T1000 (cell line): ENCODE measurements at places on chromosomes 3 and 15.
A peak's percentile ranks its signal among the peaks of the same experiment; 100 is the strongest.

- DNase-seq, result no peak
Observed at GRCh38 chr3:125257536-125257935, 45.0 kb upstream of the SLC12A8 start.

GRCh38 chr3:133965906-133966305 lies 63.8 kb downstream of the SLCO2A1 start:
- DNase-seq, result no peak

GRCh38 chr3:47250309-47251060 lies 32.1 kb downstream of the KIF9 start:
- no peak for DNase-seq

- no peak for DNase-seq
Observed at GRCh38 chr3:113847664-113848461, 9.3 kb downstream of the GRAMD1C start.

DNA sequence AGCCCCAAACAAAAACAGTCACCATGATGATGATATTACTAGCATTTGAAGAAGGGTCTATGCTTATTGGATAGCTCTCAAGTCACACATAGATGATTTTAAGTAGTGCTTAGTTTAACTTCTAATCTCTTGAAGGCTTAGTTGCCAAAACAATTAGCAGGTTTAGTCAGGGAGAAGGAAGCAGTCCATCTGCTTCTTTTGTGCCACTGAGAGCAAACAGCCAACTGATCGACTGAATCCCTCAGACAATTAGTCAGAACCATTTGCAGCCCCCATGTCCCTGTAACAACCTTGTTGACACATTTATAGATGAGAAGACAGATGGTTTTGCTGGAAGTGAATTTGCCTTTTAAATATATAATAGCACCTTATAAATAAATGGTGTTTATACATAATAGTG lies 585.1 kb upstream of the SUCLG2 start:
- DNase-seq, result no peak

DNA sequence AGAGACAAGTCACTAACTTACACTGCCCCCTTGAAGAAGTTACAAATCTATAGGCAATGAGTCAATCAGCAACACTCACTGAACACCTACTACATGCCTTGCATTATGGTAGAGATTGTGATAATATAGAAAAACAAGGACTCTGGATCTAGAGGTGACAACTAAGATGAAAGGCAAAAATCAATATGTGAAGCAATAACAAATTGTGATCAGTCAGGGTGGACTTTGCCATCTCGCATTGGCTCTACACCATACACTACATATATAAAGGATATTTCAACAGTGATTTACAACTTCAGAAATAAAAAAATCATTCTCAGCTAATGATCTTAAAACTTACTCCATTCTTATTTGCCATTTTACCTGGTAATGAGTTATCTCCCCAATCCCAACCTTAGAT lies 210.7 kb upstream of the CD96 start:
- no peak for DNase-seq

GRCh38 chr3:47856669-47857068 lies 53.7 kb downstream of the DHX30 start:
- no peak for DNase-seq

DNA sequence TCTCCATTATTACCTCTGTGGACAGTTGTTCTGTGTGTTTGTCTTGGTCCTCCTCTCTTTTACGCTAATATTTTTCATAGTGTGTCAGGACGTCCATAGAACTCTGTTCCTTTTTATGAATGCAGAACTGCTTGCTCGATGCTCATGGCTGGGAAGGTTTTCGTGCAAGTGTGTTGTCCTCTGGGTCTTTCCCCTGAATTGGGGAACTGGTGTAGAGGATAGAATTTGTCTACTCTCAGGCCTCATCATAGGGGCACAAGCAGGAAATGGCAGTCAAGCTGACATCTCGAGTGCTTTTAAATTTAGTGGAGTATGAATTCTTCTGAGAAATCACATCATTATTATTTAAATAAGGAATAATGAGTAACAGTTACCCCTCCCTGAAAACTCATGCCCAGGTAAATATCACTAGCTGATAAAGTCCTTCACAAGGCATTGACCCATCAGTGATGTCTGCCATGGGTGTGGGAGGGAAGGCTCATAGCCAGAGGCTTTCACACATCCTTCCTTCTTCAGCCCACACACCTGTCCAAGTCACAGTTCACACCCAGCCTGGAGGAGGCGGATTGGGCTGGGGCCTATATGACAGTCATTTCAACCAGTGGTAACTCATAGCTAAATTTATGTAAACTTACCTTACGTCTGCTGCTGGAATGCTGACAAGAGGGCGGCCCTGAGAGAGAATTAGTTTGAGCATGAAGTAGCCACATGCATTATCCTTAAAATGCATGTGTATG lies 226.1 kb downstream of the PLCL2 start:
- DNase-seq, result no peak

DNA sequence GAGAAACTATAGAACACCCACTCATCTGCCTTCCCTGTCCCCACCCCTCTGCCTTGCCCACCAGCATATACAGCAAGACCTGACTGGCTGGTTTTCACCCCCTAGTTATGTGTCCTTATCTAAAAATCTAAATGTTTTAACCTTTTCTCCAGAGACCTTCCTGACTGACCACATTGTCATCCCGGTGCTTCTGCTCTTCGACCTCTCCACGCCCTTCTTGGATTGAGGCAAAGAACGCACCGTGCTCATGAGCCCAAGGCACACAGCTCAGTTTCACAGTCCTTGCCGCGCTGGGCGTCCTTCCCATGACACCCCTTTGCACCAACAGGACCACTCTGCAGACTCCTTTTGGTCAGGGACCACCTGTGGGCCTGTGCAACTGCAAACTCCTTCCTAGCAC lies 62.7 kb downstream of the B3GNT5 start:
- DNase-seq, result no peak

GRCh38 chr15:89462198-89462912 lies 34.0 kb downstream of the RHCG start:
- DNase-seq, result no peak

GRCh38 chr15:25880411-25880810 lies 17.3 kb upstream of the ATP10A start:
- no peak for DNase-seq

- DNase-seq, result no peak
Observed at GRCh38 chr3:167731393-167731792, 3.3 kb downstream of the PDCD10 start.

- no peak for DNase-seq
Observed at GRCh38 chr15:33737687-33738601, 230.4 kb upstream of the CHRM5 start.

GRCh38 chr3:40745381-40746106 lies 220.8 kb downstream of the ZNF621 start:
- DNase-seq, result no peak

DNA sequence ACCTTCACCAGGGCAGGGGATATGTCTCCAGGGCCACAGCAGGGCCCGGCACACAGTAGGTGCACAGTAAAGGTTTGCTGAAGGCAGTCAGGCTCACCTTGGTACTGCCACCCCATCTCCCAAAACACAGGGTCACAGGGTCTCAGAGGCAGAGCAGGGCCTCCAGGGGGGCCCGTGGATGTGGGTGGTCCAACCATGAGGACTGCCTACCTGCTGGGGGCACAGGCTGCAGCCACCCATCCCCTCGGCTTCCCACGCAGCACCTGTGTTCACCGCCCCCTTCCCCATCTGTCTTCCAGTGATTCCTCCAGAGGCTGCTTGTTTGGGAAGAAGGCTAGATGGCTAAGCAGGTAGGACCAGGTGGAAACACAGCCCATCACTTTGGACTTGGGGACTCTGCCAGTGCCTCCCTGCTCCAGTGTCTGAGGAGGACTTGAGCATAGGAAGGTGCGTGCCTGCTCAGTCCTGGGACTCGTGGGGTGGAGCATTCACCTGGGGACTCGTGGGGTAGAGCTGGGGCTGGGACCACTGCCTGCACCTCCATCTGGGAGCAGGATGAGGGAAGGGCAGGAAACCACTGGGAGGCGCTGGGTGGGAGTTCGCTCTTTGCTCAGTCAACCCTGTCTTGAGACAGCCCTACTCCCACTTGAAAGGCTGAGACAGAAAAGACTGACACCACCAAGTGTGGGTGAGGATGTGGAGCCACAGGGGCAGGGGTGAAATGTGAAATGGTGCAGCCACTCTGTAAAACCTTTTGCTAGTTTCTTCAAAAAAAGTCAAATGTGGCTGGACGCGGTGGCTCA lies 18.8 kb upstream of the PLXND1 start:
- no peak for DNase-seq

DNA sequence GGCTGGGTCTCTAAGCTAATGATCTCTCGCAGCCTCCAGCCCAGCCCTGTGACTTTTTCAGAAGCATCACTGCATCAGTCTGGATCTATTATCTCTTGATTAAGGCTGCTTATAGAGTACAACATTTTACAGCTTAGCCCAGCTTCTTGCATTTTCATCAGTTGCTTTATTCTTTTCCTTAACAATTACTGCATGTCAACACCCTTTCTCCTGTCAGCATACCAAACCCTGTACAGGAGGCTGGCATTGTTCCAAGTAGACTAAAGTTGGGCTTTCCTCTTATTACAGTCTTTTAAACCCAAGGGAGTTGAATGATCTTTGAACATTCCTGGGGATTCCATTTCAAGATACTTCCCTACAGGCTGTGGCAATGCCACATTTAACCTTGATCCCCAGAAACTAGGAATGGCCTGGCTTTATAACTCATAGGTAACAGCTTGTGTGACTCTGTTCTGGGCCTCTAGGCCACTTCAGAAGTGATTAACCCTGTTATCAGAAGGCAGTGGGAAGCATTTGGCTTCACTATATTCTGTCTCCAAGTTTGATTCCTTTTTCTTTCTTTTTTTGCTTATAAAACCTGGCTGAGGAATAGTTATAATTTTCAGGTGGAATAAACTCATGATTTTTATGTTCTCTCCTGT lies 182.9 kb downstream of the KCNMB2 start:
- DNase-seq, result no peak

GRCh38 chr3:189786479-189787064 lies 155.4 kb downstream of the TP63 start:
- DNase-seq, result no peak

DNA sequence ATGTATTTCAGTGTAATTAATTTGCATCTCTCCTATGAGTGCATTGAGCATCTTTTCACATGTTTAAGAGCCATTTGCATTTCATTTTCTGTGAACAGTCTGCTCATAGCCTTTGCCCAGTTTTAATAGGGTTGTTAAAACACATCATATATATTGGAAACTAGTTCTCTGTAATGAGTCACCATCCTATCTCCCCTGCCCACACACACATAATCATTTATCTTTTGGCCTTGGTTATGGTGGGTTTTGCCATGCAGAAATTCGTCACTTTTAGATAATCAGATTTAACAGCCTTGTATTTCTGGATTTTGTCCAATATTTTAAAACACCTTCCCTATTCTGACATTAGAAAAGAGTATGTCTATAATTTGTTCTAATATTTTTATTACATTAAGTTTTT lies 11.9 kb upstream of the CHRM5 start:
- DNase-seq, result no peak

DNA sequence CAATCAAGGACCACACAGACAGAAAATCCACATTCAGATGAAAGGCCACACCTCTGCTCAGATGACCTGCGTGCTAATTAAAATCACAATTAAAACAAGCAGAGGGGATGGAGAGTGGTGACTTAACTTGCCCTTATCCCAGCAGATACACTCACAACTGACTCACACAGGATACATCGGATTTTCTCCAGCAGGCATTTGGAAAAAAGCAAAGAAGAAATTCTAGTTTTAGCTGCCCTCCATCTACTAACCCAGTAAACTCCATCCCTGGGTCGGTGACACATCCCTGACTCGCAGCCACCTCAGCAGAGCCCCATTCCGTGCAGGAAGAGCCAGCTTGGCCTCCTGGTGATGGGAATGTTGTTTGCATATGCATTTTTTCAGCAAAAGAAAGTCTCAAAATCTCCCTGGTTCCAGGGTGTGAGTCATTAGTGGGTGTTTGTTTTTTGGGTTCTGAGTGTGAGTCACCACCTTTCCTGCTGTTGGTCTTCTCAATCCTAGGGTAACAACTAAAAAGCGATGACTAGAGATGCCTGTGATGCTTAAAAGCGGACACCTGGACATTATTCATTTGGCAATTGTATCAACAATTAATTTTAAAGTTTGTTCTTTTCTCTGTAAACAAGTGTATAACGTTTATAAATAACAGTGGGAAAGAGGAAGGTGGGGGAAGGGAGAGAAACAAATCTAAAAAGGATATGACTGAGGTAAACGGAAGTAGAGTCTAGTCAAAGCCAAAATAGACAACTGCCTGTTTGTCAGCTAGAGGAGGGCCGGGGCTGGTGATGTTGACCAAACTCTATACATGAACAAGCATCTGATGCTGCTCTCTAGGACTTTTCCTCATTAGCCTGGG lies 49.8 kb upstream of the SLC4A7 start:
- DNase-seq, result peak; percentile 95

DNA sequence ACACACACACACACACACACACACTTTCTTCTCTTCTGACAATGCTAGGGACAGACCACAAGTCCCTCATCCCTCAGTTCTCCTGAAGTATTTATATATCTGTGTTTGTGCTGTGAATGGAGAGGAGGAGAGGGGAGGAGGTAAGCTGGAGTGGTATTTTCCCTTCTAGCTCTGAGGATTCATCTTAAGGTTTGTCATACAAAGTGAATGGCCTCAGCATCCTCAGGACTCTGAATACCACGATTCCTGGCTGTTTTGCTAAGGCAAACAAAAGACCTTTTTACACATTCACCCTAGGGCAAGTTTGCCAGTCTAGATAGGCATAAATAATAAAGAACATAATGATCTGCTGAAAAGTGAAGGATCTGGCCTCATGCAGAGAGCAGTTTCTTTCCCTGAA lies 65.7 kb upstream of the CHMP2B start:
- no peak for DNase-seq

- DNase-seq, result no peak
Observed at GRCh38 chr15:34652726-34653033, 69.2 kb upstream of the GOLGA8B start.

- peak; percentile 35 for DNase-seq
Observed at GRCh38 chr15:56019060-56019793, 25.8 kb upstream of the NEDD4 start.
